ENCODE measurements at places on chromosomes 5 and 9. TPM values are rescaled to one million over a fixed set of nuclear protein-coding genes. Genes with fewer than 3 reads are reported as not detected.

Gene PLPP6
- total RNA-seq: 6.9 TPM

Gene CCDC183
- total RNA-seq: 0.54 TPM

GRCh38 chr9:134496413-134497282 is 145.0 kb upstream of the COL5A1 start:
- H3K36me3 ChIP-seq: no peaks in the 10 kb centered on the region
- DNase-seq: no peak
- peaks cover 25% of the 10 kb centered on the region for H3K27me3 ChIP-seq
- no peaks in the 10 kb centered on the region for H3K4me1 ChIP-seq
- H3K4me3 ChIP-seq: no peak overlapping the region

- peaks cover 9% of the 10 kb centered on the region for H3K4me1 ChIP-seq
- no peaks in the 10 kb centered on the region for H3K27me3 ChIP-seq
- peak overlapping the region; percentile 48 for H3K4me3 ChIP-seq
- DNase-seq: peak; percentile 97
Observed at GRCh38 chr5:181028032-181028819, 11.8 kb upstream of the BTNL9 start.

DNA sequence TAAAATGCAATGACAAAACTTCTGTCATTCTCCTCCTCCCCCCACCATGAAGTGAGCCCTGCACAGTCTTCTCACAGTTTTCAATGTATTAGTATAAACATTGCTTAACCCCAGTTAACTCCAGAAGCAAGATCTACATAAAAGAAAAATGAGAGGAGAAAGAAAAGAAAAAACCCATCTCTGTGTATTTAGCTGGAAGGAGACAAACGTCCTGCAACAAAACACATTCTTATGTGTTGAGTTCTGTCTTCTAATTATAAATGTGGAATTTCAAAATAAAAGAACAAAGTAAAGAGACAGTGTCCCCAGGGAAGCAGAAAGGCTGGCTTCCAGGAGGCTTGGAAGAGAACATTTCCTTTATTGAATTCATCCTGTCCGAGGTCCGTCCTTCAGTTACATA is 491.9 kb upstream of the TUSC1 start:
- DNase-seq: no peak
- H3K36me3 ChIP-seq: no peaks in the 10 kb centered on the region
- H3K27me3 ChIP-seq: no peaks in the 10 kb centered on the region
- no peak overlapping the region for H3K4me3 ChIP-seq
- no peaks in the 10 kb centered on the region for H3K4me1 ChIP-seq

Data from K562 (cell line).